SK-N-DZ (cell line): ENCODE measurements at places on chromosomes 2 and 18.

DNA sequence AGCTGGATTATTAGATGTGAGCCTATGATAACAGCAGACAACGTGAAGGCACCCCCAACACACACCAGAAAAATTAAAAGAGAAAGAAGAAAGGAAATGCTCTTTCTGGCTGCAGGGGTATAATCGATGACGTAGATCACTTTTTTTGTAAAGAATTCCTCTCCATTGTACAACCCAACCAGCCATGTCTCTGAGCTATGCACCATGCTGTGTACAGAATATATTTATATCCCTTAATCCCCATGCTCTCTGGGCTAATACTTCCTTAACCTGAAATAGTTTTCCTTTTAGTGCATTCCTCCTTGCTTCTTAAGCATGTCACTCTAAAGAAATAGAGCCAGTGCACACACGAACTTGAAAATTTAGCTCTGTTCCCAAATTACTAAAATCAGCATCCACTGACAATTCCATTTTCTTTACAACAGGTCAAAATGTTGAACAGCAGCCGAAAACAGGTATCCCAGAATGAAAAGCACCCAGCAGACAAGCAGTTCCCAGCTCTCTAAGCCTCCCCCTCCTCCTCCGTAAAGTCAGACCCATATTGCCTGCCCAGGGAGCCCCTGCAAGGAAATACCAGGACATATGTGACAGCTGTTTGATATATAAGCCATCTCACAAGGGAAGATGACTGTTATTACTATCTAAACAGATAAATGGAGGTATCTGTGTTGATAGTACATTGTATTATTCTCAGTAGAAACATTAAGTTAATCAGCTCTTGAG is 247.4 kb upstream of the RAB6C start:
- no peak for DNase-seq

GRCh38 chr2:85771486-85771885 is 17.7 kb downstream of the ATOH8 start:
- no peak for DNase-seq

GRCh38 chr2:240340361-240340761 is 95.1 kb upstream of the GPC1 start:
- DNase-seq: no peak

DNA sequence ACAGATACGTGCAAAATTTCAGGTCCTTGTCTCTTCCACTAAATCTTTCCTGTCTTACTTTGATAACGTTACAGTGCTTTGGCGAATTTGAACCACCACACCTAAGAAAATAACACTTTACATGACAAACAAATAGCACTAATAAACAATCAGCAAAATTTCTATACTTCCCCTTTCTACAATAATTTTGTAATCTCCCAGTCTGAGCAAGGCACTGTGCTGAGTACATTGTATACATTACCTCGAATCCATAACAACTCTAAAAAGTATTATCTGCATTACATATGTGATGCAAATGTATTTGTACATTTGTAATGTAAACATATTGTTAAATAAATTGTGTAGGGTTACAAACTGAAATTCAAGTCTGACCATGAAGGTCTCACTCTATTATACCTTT is 49.9 kb downstream of the RTN4 start:
- DNase-seq: no peak

- no peak for DNase-seq
These were observed 249.3 kb upstream of the AGAP1 start for GRCh38 chr2:235244255-235245220.

GRCh38 chr18:11969904-11970835 is 11.1 kb upstream of the IMPA2 start:
- DNase-seq: no peak

DNA sequence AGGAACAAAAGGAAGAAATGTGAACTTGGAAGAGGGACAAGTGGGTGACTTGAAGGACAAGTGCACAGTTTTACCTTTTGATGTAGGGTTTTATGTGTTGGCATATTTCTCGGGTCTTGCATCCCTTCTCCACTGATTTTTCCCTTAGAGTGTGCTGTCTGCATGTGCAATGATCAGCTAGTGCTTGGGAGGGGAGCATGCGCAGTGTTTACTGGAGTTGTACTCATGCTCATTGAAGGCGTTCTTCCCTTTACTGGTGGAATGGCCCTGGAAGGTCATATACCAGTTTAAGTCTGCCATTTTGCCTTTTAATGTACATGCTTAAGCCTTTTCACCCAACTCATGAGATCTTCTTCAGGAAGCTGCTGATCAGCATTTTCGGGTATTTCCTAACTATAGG is 1168.0 kb downstream of the SUCLG1 start:
- no peak for DNase-seq

DNA sequence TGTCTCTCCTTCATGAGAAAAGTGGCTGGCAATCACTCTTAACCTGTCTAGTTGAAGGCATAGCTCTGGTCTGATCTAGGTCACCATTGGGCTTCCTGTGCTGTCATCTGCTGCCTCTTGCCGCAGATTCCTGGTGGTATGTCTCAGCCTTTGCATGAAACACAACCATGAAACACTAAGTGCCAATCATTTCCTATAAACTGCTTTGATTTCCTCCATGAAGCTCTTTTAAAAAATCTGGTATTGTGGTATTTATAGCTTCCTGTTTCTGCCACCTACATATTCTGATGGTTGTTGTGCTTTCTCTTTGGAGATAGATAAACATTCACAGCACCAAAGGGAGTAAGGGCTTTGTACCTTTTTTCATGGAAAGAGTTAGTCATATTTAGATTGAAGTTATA is 120.0 kb upstream of the EPC2 start:
- no peak for DNase-seq

DNA sequence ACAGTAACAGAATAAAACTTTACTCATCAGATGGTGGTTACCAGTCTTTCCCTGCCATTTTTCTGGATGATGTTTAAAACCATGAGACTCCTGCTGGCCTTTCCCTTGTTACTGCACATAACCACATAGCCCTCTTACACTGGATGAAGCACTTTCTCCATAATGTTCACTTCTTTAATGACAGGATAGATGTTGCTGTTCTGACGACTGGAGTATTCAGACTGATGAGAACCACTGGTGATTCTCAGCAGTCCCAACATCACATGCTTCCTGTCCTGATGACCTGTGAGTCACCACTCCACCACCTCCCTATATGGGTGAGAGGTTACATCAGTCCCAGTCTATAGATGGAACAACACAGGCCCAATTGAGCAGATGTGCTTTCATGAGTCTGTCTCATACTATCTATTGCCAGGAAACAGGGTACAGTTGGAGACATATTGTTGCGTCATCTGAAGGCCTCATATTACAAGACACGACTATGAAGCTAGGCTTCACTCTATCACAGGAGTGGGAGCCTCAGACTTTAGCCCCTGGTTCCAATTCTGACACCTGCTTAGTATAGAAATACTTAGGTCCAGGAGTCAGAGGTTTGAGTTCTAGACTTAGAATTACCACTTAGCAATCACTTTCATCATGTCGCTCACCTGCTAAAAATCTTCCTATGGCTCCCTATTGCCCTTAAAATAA is 145.7 kb upstream of the KLF7 start:
- DNase-seq: peak; percentile 53

DNA sequence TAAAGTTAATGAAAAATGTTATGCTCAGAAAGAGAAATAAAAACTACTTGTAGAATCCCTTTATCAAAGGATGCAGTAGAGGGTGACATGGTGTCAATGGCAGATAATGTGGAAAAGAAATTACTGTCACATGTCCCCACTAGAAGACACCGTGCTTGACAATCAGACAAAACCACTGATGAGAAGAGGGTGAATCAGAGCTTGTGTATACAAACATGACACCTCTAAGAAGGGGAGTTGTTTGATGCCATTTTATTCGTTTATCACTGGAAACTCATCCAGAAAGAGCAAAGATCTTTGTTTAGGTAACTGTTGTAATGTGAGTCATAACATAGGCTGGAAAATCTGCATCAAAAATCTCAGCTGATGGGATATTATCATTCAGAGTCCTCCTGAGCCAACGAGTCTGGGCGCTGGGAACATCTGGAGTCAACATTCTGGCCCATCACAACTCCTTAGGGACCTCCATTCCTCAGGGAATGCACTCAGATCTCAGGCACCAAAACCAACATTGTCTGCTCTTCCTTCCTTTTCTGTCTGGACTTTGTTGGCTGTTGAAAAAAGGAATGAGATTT is 49.5 kb upstream of the RAB12 start:
- no peak for DNase-seq

DNA sequence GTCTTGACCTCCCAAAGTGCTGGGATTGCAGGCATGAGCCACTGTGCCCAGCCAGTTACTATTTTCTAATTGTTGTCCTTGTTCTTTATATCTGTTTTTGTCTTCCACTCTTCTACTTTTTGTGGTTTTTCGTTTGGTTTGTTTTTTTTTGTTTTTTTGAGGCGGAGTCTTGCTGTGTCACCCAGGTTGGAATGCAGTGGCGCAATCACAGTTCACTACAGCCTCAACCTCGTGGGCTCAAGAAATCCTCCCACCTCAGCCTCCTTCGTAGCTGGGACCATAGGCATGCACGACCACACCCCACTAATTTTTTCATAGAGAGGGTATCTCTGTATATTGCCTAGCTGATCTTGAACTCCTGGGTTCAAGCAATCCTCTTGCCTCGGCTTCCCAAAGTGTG is 100.7 kb downstream of the EHBP1 start:
- DNase-seq: no peak

DNA sequence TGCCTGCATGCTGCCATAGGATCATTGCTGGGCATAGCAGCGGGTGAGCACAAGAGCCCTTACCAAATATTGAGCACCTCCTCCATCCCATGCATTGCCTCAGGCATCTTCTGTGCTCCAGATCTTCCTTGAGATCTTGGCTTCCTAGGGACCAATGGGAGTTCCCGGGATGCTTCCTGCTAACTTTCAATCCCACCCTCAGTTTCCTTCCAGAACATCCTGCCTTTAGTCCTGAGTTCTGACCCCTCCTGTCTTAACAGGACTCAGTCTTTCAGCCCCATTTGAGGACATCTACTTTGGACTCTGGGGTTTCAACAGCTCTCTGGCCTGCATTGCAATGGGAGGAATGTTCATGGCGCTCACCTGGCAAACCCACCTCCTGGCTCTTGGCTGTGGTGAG is 15.3 kb downstream of the SLC14A1 start:
- no peak for DNase-seq

DNA sequence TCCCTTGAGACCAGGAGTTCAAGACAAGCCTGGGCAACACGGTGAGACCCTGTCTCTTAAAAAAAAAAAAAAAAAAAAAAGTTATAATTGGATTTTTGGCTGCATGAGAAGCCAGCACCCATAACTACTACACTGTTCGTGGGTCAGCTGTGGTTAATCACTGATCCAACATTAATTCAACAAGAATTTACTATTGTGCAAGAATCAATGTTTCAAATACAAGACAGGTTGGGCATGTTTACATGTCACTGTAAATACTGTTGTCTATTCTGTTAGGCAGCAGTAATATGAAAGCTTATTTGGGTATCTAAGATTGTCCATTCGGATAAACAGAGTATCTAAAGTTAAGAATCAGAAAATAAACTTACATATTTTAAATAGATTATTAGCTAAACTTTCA is 62.3 kb downstream of the ESCO1 start:
- DNase-seq: no peak

DNA sequence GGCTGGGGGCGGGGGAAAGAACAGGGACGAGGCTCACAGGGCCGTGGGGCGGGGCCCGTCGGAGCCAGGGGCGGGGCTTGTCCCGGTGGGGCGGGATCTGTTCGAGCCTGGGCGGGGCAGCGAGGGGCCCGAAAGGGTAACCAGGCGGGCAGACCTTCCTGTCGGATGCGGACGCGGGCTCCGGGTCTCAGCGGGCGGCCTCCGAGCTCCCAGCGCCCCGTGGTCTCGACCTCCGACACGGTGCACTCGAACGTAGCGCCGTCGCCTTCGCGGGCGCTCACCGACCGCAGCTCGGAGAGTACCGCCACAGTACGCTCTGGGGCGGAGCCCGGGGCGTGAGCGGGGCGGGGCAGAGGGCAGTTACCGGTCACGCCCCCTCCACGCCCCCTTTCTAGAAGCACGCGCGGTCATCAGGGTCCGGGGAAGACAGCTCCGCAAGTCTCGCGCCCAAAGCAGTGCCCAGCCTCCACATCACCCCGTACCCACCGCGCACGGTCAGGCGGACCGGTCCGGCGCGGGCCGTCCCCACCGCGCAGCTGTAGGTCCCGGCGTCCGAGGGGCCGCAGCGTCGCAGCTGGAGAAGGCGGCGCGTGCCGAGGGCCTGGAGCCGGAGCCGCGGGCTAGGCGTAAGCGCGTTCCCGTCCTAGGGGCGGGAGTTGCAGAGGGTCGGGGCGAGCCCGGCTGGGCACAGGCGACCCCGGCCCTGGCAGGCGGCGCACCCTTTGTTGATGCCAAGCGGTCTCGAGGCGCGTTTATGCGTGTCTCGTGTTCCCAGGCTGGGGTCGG is 8.7 kb downstream of the TMEM198 start:
- DNase-seq: peak; percentile 84

GRCh38 chr2:171688129-171688465 is 828 bp downstream of the DYNC1I2 start:
- no peak for DNase-seq

- no peak for DNase-seq
These were observed 18.2 kb downstream of the PFN4 start for GRCh38 chr2:24104906-24105305.

DNA sequence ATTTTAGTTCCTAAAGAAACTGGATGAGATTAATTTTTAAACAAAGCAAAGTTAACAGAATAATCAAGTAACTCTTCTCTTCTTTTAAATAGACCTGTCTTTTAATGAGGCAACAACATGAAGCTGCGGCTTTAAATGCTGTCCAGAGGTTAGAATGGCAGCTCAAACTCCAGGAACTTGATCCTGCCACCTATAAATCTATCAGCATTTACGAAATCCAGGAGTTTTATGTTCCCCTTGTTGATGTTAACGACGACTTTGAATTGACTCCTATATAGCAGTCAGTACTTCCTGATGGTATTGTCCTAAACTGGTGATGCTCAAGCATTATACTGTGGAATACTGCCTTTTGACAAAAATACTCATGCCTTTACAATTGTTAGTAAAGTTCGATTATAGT is 53.7 kb upstream of the TWSG1 start:
- no peak for DNase-seq

- DNase-seq: no peak
These were observed 464.6 kb upstream of the GCFC2 start for GRCh38 chr2:76175295-76175694.

- DNase-seq: no peak
These were observed 13.5 kb downstream of the INPP4A start for GRCh38 chr2:98458207-98458606.

DNA sequence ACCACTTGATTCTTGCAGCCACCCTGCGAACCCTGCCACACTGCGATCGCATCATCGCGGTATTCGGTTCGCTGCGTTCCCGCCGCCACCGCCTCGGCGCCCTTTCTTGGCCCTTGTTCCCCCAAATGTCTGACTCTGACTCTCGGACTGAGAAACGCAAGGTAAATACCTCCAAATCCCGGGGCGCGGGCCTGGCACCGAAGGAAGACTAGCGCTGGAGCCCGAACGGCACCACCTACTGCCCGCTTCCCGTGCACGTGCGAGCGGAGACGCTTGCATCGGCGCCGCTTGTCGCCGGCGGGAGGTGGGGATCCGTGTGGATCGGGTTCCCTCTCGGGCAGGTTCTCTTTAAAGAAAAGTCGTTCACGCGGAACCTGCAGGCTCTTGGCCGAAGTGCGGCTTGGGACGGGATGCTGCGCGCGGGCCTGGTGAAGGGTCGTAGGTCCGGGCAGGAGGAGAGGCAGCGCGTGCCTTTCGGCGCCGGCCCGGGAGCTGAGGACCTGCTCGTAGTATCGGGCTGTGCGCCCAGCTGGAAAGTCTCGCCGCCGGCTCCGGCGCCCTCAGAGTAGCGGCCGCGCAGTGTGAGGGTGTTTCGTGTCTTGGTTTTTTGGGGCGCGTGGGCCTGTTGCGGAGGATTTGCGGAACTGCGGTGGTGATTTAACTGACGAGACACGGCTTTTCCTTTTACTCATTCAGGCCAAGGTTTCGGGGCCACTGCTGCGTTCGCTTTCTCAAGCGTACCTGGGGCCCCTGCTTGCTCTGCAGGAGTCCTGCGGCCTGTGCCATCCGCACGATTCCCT is 514 bp downstream of the BCL2L11 start:
- peak; percentile 37 for DNase-seq
